ENCODE measurements at places on chromosomes 16 and 17.

GRCh38 chr16:66360624-66361324, 5.7 kb upstream of the CDH5 start:
- DNase-seq = no peak

- DNase-seq = no peak
These were observed 6.9 kb upstream of the GSE1 start for GRCh38 chr16:85605912-85606841.

GRCh38 chr17:81561494-81561885, 9.3 kb upstream of the FAAP100 start:
- DNase-seq = no peak

GRCh38 chr17:21373036-21373435, 3.1 kb upstream of the KCNJ12 start:
- DNase-seq = no peak

GRCh38 chr17:30824002-30824355, 513 bp downstream of the CRLF3 start:
- peak; percentile 49 for DNase-seq

- DNase-seq = no peak
These were observed 3.2 kb downstream of the DNAH17 start for GRCh38 chr17:78573955-78574354.

DNA sequence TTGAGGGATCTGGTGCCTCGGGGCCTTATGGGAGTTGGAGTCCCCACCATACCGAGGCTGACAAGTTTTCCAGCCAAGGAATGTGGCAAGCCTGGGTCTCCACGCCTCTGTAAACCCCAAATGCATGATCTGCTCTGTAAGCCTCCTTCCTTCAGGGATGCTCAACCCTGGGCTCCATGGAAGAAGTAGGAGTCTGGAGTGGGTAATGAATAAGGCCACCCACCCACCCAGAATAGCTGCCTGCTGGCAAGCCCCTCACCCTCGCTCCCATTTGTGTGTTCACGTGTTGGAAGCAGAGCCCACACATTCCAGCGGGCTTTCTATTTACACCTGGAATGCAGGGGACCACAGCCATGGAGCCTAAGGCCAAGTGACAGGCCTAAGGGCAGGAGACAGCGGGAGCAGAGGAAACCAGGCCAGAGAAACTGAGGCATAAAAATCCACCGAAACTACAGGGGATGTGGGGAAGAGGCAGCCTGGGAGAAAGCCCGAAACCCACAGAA, 4.4 kb downstream of the DLG4 start:
- DNase-seq = no peak

DNA sequence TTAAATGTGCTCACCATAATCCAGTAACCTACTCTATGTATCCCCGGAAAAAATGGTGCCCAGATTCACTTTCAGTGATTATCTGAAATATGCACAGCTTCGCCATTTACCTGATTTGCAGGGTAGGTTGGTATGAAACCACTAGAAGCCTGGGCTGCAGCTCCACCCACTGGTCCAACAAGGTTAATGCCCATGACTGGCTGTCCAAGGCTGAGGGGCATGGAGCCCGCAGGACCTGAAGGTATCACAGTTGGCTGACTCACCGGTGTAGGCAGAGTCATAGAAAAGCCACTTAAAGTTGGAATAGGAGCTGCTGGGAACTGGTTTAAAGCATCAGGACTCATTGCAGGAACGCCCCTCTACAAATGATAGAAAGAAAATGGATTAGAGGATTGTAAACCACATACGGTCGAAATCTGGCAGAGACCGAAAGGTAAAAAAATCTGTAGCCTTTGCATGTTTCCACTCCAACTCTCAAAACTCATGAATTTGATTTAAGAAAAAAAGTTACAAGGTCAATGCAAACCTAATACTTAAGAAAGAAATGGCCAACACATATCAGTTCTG, 38.6 kb downstream of the SYNRG start:
- peak; percentile 18 for DNase-seq

GRCh38 chr17:30380643-30381339, 2.1 kb downstream of the CPD start:
- no peak for DNase-seq

- no peak for DNase-seq
These were observed 29.5 kb upstream of the DNAI2 start for GRCh38 chr17:74244548-74244947.

- DNase-seq = no peak
These were observed at the start of gene COX6A2 for GRCh38 chr16:31428279-31428597. TSS of gene COX6A2 (minus strand) at chr16:31428360. CDS start at chr16:31428325, 35 bp downstream.

DNA sequence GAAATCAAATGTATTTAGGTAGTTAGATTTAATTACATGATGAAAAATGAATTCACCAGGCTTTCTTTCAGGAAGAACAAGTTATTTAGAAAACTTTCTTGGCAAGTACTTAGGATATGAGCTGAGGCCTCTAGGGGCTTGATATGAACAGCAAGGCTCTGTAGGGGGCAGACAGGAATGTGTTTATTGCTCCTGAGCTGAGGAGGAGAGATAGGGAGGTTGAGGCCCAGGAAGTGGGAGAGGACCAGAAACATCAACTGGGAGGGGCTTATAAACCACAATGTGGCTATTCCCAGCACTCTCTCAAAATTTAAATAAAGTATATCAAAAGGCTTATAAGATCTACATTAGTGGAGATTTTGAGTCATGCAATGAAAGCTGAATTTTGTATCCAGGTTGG, 154.0 kb upstream of the MAF start:
- no peak for DNase-seq

DNA sequence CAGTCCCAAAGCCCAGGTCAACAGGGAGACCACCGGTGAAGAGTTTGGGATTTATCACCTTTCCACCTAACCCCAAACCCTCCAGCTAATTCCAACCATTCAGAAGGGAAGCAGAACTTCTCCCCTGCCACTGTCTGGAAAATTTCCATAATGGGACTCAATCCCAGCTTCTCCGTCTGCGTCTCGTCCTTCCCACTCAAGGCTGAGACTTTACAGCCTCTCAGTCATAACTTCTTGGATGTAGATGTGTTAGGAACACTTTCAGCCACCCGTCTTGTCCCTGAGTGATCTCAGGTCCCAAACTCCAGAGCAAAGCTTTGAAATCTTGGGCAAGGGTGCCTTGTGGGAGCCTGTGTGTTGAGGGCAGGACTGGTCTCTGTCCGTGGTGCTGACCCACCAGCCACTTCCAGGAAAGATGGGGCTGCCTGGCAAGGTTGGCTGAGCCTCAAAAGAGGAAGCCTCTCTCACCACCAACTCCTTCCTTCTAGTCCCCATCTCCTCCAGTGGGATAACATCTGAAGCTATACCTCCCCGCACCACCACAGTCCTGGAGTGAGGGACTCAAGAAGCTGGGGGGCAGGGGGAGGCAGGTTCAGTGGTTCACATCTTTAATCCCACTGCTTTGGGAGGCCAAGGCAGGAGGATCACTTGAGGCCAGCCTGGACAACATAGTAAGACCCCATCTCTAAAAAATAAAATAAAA, 9.3 kb downstream of the GAS2L2 start:
- peak; percentile 51 for DNase-seq

DNA sequence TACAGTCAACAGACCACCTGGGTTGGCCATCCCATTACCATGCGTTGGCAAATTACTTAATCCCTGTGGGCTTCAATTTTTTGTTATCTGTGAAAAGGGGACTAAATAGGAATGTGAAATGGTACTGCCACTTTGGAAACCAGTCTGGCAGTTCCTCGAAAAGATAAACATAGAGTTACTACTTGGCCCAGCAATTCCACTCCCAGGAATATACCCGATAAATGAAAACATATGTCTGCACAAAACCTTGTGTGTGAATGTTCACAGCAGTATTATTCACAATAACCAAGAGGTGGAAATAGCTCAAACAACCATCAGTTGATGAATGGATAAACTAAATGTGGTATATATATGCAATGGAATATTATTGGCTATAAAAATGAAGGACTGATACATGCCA, 87.9 kb downstream of the TANGO6 start:
- no peak for DNase-seq

DNA sequence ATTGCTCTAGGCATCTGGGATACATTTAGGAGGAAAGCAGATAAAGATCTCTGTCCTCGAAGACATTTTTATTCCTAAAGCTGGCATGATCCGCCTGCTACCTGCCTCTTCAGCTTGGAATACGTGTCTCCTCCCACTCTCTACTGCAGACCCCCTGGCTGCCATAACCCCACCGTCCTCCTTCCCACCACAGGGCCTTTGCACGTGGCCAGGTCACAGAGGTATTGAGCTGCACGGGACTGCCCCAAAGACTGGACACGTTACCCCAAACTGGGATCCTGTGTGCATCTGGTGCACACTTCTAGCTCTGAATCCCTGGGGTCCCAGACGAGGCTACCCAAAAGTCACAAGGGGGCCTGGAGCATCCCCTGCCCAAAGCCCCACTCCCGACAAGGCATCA, 351.2 kb upstream of the EEF2KMT start:
- no peak for DNase-seq

DNA sequence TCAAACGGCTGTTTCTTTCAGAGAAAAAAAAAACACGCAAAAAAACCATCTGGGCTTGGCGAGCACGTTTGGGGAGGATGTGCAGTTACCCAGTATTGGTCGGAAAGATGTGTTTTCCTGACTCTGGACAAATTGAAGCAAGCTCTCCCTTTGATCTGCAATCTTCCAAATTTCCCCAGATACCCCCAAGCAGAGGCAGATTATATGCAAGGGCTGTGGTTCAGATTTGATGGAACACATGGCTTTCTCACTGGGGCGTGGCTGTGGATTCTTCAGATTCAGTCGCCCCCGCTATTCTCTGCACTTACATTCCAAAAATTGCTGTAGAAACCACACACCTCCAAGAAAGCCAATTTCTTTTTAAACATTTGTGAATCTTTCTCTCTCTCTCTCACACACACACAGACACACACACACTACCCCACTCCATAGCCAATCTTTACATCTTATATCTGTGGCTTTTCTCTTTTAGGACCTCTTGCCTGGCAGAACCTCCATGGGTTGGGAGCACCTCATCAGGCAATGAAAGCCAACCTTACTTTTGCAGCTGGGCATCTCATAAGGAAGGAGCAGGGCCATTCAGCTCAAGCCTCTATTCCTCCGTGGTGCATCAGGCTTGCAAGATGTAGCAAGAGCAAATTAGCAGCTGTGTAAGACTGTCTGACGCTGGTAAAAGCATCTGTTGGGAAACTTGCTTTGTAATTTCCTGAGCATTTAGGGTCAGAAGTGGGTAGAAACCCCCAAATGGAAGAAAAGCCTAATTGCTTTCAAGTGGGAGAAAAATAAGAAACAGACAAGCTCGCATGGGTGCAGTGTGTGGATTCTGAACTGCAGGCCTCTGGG, 103.9 kb upstream of the FAM20A start:
- no peak for DNase-seq

DNA sequence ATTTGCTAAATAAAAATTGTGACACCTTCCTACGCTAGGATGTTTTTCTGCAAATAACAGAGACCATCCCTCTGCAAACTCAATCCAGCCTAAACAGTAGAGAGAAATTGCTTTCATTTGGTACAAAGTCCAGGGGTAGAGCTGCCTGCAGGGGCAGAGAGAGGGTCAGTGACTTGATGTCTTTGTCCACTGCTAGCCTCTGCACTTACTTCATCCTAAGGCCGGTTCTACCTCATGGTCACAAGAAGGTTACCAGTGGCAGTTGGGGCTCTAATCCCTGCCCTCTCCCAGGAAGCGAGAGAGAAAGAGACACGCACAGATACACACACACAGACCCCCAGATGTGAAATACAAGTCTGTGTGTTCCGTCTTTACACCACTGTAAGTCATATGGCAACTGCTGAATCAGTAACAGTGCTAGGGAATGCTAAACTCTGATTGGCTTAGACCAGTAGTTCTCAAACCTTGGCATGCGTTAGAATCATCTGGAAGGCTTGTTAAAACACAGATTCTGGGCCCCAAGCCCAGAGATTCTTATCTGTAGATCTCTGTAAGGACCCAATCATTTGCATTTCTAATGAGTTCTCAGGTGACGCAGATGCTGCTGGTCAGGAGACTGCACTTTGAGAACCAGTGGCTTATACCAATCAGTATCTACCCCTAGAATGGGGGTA, 13.1 kb upstream of the LPCAT2 start:
- DNase-seq = no peak

- no peak for DNase-seq
These were observed 3.4 kb upstream of the NXPH3 start for GRCh38 chr17:49572226-49572625.

DNA sequence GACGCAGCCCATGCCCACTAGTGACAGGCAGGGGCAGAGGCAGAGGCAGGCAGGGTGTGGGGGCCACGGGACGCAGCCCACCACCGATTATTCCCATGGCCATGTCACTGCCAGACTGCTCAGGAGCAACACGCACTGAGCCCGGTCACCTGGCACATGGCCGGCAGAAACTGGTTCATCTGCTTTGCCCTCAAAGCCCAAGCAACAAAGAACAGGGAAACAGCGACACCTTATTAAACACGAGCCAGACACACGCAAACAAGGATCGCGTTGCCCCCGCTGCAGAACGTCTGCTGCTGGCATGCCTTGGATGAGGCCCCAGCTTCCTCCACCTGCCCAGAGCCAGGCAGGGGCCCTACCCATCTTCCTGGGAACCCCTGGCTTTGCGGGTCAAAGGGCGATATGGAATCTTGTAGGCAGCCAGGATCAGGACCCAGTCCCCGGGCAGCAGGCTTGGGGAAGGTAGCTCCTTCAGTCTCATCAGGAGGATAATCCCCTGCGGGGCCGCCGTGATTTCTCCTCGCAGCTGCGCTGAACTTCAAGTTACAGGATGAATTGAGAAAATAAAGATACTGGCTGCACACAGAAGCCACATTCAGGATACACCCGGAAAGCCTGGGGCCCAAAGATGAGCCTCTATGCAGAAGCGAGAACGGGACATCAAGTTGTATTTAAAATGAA, 4.8 kb downstream of the TBC1D16 start:
- DNase-seq = no peak

DNA sequence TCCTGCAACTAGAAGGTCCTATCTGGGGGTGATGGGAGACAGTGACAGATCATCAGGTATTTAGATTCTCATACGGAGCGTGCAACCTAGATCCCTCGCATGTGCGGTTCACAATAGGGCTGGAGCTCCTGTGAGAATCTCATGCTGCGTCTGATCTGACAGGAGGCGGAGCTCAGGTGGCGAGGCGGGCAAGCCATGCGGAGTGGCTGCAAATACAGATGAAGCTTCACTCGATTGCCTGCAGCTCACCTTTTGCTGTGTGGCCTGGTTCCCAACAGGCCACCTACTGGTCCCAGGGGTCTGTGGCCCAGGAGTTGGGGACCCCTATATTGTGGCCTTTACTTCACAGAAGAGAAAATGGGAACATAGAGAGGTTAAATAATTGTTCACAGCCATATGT, 200.4 kb downstream of the IRF8 start:
- DNase-seq = no peak

DNA sequence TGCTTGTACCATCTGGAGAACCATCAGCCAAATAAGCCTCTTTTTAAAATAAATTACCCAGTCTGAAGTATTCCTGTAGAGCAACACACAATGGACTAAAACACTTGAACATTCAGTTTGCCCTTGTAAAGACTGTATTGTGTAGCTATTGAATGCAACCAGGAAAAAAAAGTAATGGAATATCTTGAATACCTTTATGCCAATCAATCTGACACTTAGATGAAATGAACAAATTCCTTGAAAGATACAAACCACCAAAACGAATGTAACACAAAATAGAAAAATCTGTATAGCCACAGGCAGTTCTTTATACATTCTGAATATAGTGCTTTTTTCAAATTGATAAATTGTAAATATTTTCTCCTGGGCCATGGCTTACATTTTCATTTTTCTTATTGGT, 63.3 kb upstream of the KCNJ16 start:
- DNase-seq = no peak

- DNase-seq = no peak
These were observed 194.5 kb downstream of the FOXL1 start for GRCh38 chr16:86772671-86773353.
